ENCODE measurements at places on chromosomes 5 and 9. TPM values are rescaled to one million over a fixed set of nuclear protein-coding genes. Genes with fewer than 3 reads are reported as not detected.

- no peak for DNase-seq
These were observed 1641.5 kb upstream of the C9orf72 start for GRCh38 chr9:29214690-29215253.

DNA sequence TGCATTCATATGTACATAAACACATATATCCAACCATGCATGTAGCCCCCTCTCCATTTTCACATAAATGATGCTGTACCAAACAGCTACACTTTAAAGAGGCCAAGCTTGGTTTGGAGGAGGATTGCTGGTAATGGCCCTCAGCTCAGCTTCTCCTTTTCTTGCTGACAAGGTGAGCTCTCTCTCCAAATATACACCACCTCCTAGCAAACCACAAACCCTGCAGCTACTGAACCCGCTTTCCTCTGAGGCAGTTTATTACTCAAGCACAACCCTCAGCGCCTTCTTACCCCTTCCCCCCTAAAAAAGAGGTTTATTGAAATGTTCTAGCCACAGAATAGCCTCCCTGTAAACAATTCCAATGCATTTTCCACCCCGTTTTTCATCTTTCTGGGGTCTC is 54.0 kb downstream of the ALG2 start:
- no peak for DNase-seq

- no peak for DNase-seq
These were observed 254.6 kb downstream of the MTRR start for GRCh38 chr5:8123559-8123958.

MCIDAS gene
- total RNA-seq: not detected

DNA sequence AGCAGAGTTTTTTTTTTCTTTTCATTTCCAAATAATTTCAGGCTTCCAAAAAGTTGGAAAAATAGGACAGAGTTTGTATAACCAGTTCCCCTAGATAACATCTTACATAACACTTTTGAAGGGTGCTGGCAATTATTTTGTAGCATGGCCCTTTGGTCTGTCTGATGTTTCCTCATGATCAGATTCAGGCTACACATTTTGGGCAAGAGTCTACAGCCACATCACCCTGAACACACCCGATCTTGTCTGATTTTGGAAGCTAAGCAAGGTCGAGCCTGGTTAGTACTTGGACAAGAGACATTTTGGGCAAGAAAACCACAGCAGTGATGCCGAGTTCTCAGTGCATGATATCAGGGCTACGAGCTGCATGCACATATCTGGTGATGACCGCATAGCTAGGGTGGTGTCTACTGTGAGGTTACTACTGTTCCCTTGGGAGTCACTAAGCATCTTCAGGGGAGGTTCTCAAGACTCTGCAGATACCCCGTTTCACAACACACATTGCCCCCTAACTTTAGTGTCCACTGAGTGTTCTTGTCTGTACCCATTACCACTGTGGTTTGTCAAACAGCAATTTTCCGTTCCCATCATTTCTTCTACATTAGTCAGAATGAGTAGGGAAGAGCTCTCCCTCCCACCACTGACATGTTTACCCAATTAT is 86.2 kb downstream of the TTC39B start:
- no peak for DNase-seq

GRCh38 chr9:83533296-83533695 is 4.9 kb downstream of the FRMD3 start:
- no peak for DNase-seq

PLCXD3 gene
- total RNA-seq: 0.05 TPM

NIPSNAP3A gene
- 40.9 TPM for total RNA-seq
